ENCODE measurements at places on chromosomes 6 and 20. TPM values are rescaled to one million over a fixed set of nuclear protein-coding genes. Genes with fewer than 3 reads are reported as not detected.

GRCh38 chr6:75711173-75711572, 37.9 kb upstream of the MYO6 start:
- H3K36me3 ChIP-seq = peaks cover 22% of the 10 kb centered on the region
- DNase-seq = no peak
- H3K27ac ChIP-seq = no peak overlapping the region
- H3K27me3 ChIP-seq = no peaks in the 10 kb centered on the region
- H3K4me3 ChIP-seq = no peak overlapping the region
- H3K4me1 ChIP-seq = no peaks in the 10 kb centered on the region

Gene BFSP1
- 0.99 TPM for total RNA-seq

Gene TBX18
- 0.52 TPM for total RNA-seq

DNA sequence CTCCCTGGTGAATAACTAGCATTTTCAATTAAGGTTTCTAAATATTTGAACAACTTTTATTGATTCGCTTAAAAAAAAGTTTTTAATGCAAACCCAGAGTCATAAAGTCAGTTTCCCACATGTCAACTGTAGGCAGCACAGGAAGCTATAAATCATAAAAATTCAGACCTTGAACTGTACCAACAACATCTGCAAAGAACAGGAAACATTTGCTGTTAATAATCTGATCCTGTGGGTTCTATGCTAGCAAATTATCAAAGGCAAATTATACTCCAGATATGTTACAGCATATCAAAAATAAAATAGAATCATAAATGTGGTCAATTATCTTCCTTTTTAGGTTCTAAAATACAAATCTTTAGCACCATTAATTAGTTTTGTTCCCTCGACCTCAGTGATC, 16.6 kb upstream of the MAP7 start:
- H3K4me1 ChIP-seq = peaks cover 55% of the 10 kb centered on the region
- H3K36me3 ChIP-seq = no peaks in the 10 kb centered on the region
- DNase-seq = no peak
- no peak overlapping the region for H3K4me3 ChIP-seq
- H3K27me3 ChIP-seq = no peaks in the 10 kb centered on the region
- H3K27ac ChIP-seq = peak overlapping the region; percentile 53

Gene DUSP15
- total RNA-seq = 2.9 TPM

DNA sequence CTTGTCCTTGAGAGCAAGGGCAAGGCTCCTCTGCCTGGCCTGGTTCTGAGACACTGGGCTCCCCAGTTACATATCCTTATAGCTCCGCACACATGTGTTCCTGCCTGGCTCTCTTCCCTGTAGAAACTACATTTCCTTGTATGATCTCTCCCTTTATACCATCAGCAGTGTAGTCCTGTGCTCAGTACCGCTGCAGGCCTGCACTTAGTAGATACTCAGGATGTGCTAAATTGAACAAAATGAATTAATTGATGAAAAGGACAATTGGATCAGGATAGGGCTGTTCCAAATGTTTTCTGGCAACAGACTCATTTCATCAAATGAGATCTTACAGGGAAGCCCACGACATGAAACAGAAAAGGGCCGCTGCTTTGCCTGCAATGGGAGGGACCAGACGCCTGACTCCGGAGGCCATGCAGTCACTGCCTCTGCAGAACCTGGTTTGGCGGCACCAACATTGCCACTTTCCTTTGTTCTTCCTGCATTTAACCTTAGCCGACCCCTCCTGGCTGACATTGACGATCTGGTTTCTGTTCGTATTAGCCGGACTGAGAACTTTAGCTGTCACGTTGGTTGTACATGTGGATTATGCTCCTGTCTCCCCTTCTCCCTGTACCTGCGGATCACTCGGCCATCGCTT, 53.3 kb downstream of the CHMP4B start:
- DNase-seq = no peak
- H3K36me3 ChIP-seq = no peaks in the 10 kb centered on the region
- no peak overlapping the region for H3K27ac ChIP-seq
- peaks cover 5% of the 10 kb centered on the region for H3K4me1 ChIP-seq
- no peaks in the 10 kb centered on the region for H3K27me3 ChIP-seq

GRCh38 chr6:54097753-54098152, 13.5 kb upstream of the MLIP start:
- no peak overlapping the region for H3K4me3 ChIP-seq
- no peak for DNase-seq
- H3K27me3 ChIP-seq = no peaks in the 10 kb centered on the region
- H3K27ac ChIP-seq = no peak overlapping the region
- H3K4me1 ChIP-seq = no peaks in the 10 kb centered on the region

DNA sequence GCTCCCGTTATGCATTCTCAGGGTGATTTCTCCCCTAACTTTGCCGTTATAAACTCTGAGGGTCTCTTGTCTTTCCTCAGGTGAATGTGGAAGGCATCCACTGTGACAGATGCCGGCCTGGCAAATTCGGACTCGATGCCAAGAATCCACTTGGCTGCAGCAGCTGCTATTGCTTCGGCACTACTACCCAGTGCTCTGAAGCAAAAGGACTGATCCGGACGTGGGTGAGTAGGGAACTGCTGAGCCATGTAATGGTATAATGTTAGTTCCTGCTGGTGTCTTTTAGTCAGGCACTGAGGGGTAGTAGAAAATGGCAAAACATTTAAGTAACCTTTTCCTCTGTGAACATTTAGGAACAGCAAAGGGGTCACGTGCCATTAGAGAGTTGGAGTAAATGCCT, 395.4 kb downstream of the ARHGAP18 start:
- H3K4me3 ChIP-seq = no peak overlapping the region
- H3K27me3 ChIP-seq = no peaks in the 10 kb centered on the region
- H3K36me3 ChIP-seq = no peaks in the 10 kb centered on the region
- DNase-seq = no peak
- H3K4me1 ChIP-seq = peaks cover 3% of the 10 kb centered on the region
- H3K27ac ChIP-seq = no peak overlapping the region

Gene CLPSL2
- not detected for total RNA-seq
